ENCODE measurements at places on chromosomes 4 and X.

DNA sequence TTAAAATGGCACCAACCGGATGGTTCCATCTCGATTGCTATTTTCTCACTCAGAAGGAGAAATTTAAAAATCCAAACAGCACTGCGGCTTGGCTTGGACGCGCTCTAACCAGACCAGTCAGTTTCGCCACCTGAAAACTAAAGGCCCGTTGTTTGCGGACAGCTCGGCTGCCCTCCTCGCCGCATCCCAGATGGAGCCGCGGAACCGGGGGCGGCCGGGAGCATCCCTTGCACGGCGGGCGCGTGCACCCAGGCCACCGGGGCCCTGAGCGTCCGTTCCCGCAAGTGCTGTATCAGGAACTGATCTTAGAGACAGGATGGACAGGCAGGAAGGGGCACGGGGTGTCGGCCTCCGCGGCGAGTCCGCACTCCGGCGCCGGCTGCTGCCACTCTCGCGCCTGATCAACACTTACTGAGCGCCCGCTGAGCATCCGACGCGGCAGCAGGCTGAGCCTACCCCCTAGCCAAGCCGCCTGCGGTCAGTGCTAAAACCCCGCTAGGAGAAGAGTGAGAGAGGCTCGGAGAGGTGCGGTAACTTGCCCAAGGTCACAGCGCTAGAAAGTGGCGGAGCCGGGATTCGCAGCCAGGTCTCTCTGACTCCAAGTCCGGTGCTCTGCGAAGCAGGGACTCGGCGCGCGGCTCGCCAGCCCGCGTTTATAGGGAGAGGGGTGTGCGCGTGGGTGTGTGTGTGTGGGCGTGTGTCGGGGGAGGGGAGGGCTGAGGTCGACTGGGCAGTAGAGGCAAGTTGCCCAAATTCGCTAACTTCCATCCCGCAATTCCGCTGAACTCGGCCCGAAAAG, at the start of gene CITED1:
CITED1 (minus strand) TSS at position 629 of the 799 bp plus-strand sequence. CDS start 3,045 bp downstream, outside the sequence.
- peak; percentile 55 for DNase-seq

DNA sequence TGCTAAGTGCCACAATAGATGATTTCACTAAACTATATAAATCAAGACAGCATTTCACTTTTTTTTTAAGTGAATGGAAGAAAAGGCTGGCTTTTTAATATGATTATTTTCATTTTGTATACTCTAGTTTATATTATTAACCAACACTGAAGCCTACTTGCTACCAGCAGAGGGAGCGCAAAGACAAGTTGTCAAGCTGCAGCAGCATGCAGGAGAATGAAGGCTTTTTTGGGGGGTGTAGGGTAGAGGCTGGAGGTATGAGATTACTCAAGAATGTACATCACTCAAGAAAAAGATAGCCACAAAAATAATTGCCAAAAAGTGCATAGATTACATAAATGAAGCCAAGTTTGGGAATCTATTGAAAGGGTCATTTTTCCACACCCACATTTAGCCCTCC, 519.5 kb downstream of the FGF13 start:
- DNase-seq, result no peak

DNA sequence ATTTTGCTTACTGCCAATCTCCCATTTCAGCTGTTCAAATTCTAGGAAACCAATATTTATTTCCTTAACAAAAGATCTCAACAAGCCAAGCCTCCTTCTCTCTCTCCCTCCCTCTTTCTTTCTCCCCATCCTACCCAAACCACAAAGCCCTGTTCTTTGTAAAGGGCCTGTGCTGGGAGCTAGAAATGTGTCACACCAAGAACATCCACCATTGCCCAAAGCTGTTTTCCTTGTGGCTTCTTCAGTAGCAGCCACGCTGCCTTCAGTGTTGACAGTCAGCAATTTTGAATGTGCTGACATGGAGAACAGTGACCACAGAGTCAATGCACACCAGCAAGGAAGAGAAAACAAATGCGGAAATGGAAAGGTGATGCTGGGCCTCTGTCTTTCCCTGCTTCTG, 203.0 kb downstream of the MAML3 start:
- no peak for DNase-seq

DNA sequence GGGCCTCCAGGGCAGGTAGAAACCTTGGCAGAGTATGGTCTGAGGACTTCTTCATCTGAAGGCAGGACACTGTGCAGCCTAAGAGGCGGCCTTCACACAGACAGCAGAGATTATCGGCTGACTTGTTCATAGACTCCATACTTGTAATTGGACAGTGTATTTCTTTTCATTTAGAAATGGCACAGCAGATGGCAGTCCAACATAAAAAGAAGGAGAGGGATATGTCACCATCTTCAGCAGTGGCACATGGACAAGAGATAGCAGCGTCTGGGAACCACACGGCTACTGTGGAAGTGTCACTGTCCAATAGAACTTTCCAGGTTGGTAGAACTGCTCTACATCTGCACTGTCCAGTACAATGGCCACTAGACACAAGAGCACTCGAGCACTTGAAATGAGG, 21.7 kb upstream of the GEMIN8 start:
- peak; percentile 9 for DNase-seq

GRCh38 chr4:168437192-168437943, 42.9 kb downstream of the DDX60L start:
- DNase-seq, result no peak

DNA sequence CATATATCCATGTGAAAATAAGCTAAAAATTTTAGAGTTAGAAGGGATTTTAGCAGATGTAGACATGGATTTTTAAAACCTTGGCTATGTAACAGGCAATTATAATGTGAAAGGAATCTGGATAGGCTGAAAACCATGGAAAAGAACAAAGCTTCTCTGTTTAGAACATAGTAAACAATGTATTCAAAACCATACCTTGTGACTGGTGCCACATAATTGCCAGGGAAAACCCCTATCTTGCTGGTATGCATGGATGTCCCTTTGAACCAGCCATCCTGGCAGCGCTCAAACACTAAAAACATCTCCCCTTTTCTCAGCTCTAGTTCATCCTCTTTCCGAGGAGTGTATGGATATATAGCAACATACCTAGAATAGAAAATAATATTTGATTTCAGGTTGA, 110.6 kb upstream of the CBR4 start:
- no peak for DNase-seq

GRCh38 chr4:78570117-78570516, 18.5 kb downstream of the ANXA3 start:
- DNase-seq, result no peak

DNA sequence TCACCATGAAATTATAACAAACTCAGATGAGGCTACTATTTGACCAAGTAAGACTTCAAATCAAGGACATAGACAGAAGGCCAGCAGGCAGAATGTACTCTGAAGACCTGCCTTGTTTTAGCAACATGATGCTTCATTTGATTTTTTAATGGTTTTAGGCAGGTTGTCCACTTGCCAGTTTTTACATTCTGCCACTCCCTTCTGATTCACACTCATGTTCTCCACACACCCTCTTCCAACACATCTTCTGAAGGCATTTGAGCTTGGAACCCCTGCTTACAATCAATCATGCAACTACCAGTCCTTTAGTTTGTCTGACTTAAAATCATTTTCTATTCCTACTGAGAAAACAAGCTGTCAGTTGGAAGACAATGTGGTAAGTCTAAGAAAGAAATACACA, 114.9 kb upstream of the SMIM31 start:
- DNase-seq, result no peak

DNA sequence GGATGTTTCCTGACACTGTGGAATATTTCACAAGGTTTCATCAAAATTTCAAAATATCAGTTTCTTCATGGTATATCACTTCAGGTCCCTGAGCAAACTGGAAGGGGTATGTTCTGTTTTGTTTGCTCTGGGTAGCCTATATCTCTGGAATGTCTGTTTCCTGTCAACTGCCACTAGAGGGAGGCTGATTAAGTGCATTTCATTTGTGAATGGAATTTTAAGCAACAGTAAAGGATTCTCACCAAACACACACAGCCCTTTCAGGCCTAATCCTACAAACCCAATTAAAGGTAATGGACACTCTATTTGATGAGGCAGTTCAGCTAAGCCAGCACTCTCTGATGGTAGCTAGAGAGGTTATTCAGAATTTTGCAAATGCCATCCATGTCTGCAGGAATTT, 307.1 kb downstream of the TEX13A start:
- no peak for DNase-seq

GRCh38 chr4:11622961-11623725, 194.4 kb upstream of the HS3ST1 start:
- DNase-seq, result no peak

- DNase-seq, result no peak
Observed at GRCh38 chrX:85505801-85506200, 126.3 kb upstream of the POF1B start.

DNA sequence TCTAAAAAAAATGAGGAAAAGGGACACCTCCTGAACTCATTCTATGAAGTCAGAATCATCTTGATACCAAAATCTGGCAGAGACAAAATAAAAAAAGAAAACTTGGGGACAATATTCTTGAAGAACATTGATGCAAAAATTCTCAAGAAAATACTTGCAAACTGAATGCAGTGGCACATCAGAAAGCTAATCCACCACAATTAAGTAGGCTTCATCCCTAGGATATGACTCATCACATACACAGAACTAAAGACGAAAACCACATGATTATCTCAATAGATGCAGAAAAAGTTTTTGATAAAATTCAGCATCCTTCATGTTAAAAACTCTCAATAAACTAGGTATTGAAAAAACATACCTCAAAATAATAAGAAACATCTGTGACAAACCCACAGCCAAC, 98.3 kb downstream of the FAM47B start:
- no peak for DNase-seq

GRCh38 chr4:154367659-154368058, 123.9 kb downstream of the DCHS2 start:
- DNase-seq, result no peak

- no peak for DNase-seq
Observed at GRCh38 chrX:120753413-120754251, 122.0 kb downstream of the CT47B1 start.

GRCh38 chrX:29422034-29422433, 793.3 kb upstream of the MAGEB2 start:
- no peak for DNase-seq

DNA sequence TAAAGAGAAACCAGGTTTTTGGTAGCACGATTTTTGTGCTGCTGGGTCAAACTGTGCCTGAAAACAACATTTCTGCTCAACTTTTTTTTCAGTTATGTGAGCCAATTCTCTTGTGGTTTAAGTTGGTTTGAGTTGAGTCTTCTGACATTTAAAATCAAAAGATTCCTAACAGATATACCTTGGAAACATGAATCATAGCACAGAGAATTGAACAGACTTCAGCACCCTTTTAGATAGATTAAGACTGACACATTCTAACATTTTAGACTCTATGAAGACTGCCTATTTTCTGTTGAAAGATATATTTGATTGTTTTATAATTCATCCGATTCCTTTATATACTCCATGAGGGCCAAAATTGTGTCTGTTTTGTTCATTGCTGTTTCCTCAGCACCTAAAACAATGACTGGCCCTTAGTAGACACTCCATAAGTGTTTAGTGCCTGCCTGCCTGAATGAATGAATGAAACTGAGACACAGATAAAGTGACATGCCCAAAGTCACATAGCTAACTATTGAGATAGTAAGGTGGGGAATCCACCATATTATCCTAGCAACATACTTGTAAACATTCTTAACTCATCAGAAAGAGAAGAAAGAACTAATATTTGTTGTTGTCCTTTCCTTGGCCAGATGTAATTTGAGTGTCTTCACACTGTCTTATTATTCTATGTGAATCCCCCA, 624.0 kb downstream of the MID1IP1 start:
- DNase-seq, result no peak

GRCh38 chr4:102625232-102625930, 124.2 kb downstream of the NFKB1 start:
- DNase-seq, result no peak

DNA sequence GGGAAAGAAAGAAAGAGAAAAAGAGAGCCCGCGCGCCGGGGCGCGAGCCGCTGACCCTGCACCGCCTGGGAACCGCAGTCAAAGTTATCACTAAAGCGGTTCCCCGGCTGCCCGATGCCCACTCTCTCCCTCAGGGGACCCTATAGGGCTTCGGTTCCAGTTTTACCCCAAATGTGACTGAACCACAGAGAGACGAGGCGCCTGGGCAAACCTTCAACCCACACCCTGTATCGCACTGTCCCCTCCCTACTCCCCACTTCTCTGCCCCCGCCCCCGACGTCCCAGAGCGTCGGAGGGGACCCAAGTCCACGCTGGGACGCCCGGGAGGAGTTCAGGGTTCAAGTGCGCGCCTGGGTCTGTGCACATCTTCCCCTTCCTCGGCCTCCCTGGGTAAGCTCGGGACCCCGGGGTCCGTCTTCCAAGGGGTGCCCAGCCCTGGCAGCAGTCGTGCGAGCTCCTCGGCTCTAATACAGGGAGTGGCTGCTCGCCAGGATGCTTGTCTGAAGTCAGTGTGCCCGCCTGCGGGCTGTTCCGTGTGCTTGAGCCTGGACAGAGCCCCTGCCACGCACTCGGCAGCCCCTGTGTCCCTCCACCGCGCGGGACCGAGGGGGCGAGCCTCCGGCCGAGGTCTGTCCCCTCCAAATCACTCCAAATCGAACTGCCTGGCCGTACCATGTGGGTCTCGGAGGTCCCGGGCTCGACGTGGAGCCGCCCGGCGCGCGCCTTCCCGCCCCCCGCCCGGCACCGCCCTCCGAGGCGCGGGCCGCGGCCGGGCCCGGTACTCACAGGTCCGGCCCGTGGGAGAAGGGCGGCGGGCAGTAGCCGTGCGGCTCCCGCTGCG, 960 bp downstream of the TRPC3 start:
- no peak for DNase-seq

DNA sequence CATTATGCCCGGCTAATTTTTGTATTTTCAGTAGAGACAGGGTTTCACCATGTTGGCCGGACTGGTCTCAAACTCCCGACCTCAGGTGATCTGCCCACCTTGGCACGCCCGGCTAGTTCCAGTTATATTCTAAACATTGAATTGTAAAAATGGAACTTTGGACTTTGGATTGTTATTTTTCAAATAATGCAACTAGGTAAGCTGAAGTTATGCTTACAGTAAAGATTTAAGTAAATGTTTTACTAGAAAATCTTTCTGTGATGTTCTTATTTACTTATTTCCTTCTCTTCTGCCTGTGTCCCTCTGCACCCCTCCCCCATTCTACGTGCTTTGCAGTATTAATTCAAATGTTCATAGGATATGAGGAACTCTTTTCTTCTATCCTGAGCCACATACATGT, 26.1 kb downstream of the GK start:
- no peak for DNase-seq

DNA sequence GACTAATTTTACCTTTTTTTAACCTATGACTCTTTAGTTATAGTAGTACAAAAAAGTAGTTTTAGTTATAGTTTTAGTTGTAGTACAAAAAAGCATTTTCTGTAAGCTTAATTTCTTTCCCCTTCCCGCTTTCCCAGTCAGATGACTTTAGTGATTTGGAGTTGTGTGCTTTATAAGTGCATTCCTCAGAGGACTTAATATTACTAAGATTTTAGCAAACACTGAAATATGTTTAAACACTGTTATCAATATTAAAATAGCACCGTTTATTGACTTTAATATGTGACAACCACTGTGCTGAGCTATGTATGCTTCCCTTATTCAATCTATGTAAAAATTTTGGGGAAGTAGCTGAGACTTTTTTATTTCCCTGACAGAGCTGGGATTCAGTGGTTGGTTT, 22.8 kb downstream of the GUF1 start:
- DNase-seq, result no peak
